ENCODE measurements at places on chromosomes 12 and 14.
A peak's percentile ranks its signal among the peaks of the same experiment; 100 is the strongest.

DNA sequence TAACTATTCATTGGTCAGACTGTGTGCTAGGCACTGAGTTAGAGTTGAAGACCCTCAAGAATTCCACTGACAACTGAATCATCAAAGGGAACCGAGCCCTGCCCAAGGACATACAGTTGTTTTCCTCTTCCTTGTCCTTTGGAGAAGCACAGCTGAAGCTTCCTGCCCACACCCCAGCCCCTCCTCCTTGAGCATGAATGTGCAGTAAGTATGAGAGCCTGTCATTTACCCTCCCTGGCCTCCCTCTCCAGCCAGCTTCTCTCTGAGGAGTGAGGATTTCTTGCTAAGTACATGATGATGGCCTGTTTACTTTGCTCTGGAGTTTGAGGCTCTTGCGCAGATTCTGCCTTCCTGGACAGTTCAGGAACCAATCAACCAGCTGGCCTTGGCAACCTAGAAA, 235.2 kb downstream of the CACNA1C start:
- DNase-seq = no peak

GRCh38 chr12:131028587-131029338, 75.1 kb downstream of the ADGRD1 start:
- no peak for DNase-seq

GRCh38 chr14:105167303-105168092, 1.1 kb downstream of the JAG2 start:
- DNase-seq = peak; percentile 20

- DNase-seq = no peak
These were observed 26.6 kb upstream of the PNMA1 start for GRCh38 chr14:73740618-73741326.

DNA sequence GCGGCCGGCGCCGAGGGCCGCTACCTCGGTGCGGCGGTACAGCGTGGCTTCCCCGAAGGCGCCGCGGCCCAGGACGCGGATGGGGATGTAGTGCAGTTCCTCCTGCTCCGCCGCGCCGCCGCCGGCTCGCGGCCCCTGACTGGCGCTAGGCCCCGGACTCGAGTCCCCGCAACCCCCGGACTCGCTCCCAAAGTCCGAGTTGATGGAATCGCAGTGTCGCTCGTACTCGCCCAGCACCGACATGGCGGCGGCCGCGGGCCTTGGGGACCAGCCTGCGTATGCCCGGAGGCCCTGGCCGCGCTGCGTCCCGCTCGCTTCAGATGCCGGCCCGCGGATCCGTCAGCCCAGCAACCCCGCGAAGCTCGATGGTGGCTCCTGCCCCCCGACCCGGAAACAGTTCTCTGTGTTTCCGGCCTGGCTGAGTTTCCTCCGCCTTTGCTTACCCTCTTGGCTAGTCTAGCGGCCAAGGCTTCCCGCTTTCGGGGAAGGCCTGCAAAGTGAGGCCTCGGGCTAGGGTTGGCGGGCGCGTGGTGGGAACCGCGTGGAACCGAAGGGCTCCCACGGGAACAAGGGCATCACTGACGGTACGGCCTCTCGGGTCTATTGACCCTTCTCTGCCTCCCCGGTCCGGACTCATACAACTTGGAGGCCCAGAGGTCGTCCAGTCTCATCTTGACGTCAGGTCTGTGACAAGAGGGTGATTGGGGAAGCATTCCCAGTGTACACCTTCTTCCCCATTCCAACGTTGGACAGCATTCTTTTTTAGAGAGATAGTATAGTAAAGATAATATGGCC, at the start of gene NEK9:
Gene NEK9, minus strand, starts transcription at position 370 of the 795 bp plus-strand sequence. Its CDS starts 127 bp downstream, at position 243.
- DNase-seq = peak; percentile 88

DNA sequence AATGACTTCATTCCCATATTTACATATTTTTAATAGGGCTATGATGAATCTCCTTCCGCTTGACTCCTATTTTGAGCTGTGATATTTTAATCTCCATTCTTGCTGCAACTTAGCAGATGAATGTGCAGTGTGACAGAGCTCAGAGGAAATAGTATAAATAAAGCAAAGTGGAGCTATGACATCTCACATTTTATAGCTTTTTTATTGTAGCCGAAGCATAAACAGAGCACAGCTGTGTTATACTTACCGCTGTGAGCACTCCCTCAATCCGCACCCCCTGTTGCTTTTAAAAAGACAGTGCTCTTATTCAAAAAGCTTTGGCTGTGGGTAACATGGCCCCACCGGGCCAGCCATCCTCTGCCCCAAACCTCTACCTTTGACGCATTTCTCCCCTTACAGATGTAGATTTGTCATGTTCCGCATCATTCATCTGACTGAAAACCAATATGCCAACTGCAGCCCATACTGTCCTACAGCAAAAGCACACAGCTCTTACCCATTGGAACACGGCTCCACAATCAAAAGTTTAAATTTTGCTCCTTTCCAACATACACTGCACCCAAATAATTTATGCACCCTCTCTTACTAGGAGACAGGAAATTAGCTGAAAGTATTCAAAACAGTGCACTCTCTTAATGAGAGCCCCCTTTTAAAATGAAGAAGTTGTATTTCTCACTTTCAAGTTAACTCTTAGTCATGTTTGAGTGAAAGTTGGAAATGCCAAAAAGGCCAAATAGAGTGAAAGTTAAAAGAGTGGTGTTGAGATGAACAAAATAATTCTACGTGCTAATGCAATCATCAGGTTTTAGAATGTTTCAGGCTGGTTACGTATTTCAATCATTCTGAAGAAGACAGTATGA, 429.3 kb upstream of the SOX5 start:
- no peak for DNase-seq

DNA sequence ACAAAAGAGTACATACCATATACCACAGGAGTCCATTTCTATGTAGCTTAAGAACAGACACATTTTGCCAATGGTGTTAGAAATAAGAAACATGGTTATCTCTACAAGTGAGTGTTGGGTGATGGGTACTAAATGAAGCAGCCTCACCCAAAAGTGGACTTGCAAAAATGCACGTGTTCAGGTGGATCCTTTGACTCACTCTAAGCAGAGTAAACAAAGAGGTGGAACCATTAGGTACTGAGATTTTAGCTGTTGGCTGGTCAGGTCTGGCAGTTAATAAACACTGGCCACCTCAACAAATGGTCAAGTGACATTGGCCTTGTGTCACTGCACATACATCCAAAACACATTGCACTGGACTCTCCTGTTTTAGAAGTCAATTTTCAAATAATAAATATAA, 27.6 kb downstream of the EVL start:
- DNase-seq = no peak

GRCh38 chr14:65193916-65194590, 91.7 kb upstream of the MAX start:
- no peak for DNase-seq

DNA sequence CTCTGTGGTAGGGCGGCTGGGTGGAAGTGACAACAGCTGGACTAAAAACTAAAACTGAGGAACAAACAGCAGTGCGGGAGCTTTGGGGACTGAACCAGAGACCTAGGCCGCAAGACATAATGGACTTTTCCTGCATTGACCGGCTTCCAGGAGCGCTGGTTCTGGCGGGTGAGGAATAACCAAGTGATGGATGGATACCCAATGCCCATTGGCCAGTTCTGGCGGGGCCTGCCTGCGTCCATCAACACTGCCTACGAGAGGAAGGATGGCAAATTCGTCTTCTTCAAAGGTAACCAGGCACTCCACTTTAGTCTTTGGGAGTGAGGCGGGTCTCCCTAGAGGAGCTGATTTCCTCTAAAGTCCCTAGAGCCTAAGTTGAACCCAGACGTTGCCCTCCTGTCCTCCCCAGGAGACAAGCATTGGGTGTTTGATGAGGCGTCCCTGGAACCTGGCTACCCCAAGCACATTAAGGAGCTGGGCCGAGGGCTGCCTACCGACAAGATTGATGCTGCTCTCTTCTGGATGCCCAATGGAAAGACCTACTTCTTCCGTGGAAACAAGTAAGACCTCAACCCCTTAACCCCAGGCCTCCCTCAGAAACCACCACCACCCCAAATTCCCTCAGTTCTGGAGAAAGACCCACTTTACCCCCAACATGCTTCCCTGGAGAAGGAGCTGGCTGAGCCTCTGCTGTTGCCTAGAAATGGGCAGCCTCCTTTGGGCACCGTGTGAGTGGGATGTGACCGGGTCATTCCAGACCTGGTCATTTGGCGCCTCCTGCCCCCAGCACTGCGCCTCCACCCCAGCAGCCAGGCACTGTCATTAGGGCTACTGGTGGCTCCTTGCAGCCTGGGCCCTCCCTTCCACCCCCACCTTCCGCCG, 8.1 kb downstream of the MMP14 start:
- no peak for DNase-seq

DNA sequence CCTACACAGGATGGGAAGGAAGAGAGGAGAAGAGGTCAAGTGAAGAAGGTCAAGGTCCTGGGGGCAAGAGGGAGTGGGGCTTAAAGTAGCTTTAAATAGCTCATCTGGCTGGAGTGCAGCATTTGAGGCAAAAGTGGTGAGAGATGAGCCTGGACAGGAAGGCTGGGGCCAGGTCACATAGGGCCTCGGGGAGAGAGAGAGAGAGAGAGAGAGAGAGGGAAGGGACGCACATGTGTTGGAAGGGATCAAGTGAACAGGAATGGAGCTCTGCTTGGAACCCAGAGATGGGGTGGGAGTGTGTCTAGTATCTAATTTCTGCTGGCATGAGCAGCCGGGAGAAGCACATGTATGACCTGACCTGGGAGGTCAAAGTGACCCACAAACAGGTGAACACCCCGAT, 407.5 kb downstream of the MED13L start:
- DNase-seq = no peak

GRCh38 chr14:24701062-24701461, 67.1 kb upstream of the GZMB start:
- no peak for DNase-seq

- no peak for DNase-seq
These were observed 16.3 kb downstream of the MUCL1 start for GRCh38 chr12:54870617-54871016.
